ENCODE measurements at places on chromosomes 13 and 19. TPM values are rescaled to one million over a fixed set of nuclear protein-coding genes. Genes with fewer than 3 reads are reported as not detected.

DNA sequence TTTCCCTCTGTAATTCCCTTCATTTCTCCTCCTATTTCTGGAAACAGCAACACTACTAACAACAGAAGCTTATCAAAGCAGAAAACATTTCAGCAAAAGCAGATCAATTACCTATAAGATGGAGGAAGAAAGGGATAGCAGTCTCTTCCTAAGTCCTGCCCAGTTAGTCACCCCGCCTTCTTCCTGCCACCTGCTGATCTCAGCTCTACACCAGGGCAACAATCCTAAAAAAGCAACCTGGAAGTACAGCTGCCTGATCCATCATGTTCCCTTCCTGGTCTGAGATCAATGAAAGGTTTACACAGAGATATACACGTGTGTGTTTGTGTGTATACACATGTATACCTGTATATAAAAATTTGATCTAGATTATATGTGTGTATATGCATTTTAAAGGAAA lies 59.4 kb downstream of the TSC22D1 start:
- no peak for DNase-seq

Gene GMIP
- 7.2 TPM for total RNA-seq

Gene AZU1
- not detected for total RNA-seq

DNA sequence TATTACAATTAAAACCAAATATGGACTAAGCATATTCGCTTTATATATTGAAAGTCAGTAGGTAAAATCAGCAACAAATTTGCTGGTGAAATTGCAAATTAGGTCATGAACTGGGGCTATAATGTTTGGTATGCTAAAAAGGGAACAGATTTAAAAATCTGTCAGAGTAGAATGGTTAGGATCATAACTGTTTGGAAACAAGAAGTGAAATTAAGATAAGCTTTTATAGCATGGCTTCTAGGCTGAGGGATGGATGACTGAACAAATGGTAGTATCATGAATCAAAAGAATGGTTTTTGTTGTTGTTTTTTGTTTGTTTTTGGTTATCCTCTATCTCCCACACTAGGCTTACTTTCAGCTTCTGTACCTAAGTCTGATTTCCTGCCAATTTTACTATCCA lies 1090.4 kb downstream of the PCDH9 start:
- DNase-seq: no peak

Gene CEACAM5
- 374 TPM for total RNA-seq

- no peak for DNase-seq
These were observed 10.4 kb downstream of the CYP2S1 start for GRCh38 chr19:41203371-41203770.

- DNase-seq: no peak
These were observed 68.8 kb downstream of the CHST8 start for GRCh38 chr19:33690378-33691029.

GRCh38 chr19:15432018-15432494 lies 13.3 kb upstream of the AKAP8L start:
- DNase-seq: no peak

- DNase-seq: no peak
These were observed 282.9 kb downstream of the KLF5 start for GRCh38 chr13:73341748-73342147.

GRCh38 chr13:30156826-30157615 lies 150.3 kb downstream of the KATNAL1 start:
- DNase-seq: no peak

- DNase-seq: no peak
These were observed 28.3 kb upstream of the ZNF507 start for GRCh38 chr19:32317086-32317485.

DNA sequence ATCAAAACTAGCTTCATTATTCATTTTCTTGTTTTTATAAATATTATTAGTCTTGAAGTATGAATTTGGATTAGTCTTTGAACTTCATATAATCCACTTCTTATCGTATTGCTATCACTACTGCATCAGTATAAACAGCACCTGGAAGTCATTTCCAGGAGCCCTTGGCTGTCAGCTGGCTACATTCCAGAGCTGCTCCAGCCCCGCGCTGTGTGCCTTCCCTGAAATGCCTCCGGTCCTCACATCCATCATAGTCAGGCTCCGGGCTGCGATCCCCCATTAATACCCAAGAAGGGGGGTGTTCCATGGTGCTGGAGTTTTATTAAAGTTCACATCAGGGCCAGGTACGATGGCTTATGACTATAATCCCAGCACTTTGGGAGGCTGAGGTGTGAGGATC lies 124.3 kb upstream of the GJB6 start:
- DNase-seq: no peak

- DNase-seq: no peak
These were observed 320.2 kb downstream of the TBC1D4 start for GRCh38 chr13:75161804-75162203.

DNA sequence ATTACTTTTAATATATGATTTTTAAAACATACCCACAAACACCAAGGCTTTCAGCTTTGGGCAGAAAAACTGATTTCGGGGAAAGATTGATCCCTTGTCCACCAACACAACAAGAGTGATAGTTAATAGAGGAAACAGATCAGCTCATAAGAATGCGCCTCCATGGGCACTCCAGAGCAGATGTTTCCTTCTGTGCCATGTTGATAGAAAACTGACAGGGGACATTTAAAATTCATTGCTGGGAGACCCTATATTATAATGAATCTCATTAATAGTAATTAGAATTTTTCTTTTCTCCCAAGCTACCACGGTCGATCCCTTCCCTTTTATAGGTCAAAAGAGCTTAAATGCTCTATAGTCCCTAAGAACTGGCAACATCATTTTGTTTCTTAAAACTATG lies 431.2 kb downstream of the IRS2 start:
- DNase-seq: no peak

GRCh38 chr19:29042450-29042849 lies 170.5 kb downstream of the UQCRFS1 start:
- DNase-seq: no peak

- no peak for DNase-seq
These were observed 10.0 kb upstream of the VSTM2B start for GRCh38 chr19:29515706-29516357.

- no peak for DNase-seq
These were observed 144.1 kb downstream of the DPF1 start for GRCh38 chr19:38079926-38080380.

Gene MBD3L2
- total RNA-seq: not detected

- no peak for DNase-seq
These were observed 16.2 kb downstream of the TEX29 start for GRCh38 chr13:111336666-111337065.

- DNase-seq: no peak
These were observed 395.8 kb upstream of the GPC6 start for GRCh38 chr13:92830821-92831220.

DNA sequence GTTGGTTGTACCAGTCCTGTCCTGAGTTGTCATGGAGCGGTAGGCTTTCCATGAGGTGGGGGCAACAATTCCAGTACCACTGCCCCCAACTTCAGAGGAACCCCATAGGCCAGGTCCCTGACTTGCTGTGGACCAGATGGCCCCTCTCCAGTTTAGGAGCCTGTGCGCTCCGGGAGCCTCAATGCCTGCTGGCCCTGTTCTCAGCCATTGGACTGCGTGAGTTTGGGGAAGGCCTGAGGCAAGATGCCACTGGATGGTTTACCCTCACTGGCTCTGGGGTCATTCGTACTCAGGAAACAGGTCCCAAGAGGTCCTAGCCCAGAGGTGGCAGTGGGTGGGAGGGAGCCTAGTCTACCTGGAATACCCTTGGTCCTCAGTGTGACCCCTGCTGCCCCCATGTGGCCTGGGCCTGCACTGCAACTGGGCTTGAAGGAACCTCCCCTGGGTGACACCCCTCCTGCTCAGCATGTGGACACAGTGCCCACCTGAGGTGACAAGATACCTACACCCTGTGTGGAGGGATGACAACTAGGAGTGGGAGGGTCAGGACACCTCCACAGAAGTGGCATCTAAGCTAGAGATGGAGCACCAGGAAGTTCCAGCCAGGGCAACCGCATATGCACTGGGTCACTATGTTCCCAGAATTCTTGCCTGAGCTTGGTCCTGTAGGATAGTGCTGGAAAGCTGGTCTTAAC lies 6.0 kb upstream of the PRR19 start:
- DNase-seq: no peak

DNA sequence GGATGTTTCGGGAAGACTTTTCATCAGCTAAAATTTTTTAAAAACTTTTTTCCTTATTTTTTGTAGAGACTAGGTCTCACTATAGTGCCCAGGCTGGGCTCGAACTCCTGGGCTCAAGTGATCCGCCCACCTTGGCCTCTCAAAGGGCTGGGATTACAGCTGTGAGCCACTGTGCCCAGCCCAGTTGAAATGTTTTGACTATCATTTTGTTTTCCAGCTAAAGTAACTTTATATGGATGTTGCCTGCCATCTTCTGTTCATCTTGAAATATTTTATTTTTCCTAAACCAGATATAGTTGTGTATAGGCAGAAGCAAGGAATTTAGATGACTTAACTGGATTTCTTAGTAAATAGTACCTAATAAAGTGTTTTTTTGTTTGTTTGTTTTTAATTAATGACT lies 7.0 kb downstream of the CAB39L start:
- no peak for DNase-seq

GRCh38 chr13:55090612-55091011 lies 2050.1 kb upstream of the PRR20A start:
- DNase-seq: no peak

DNA sequence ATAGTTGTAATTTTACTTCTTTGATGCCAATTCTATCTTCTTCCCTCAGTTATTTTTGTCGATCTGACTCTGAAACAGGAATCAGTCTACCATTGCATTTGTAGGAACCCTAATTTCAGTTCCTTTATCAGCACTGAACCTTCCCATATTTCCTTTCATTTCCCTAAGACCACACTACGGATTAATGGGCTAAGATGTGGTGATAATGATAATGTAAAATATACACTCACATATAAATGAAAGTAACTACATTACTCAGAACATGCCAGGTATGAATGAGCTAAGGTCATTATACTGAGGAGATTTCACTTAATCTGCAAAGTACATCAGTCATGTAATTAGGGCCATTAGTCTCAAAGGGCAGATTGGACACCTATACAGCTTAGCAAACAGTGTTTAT lies 60.2 kb upstream of the RFC3 start:
- no peak for DNase-seq

GRCh38 chr13:33331962-33332361 lies 46.4 kb upstream of the STARD13 start:
- DNase-seq: no peak

Gene ZNF85
- 2.2 TPM for total RNA-seq

Gene PDE4A
- 7.1 TPM for total RNA-seq

DNA sequence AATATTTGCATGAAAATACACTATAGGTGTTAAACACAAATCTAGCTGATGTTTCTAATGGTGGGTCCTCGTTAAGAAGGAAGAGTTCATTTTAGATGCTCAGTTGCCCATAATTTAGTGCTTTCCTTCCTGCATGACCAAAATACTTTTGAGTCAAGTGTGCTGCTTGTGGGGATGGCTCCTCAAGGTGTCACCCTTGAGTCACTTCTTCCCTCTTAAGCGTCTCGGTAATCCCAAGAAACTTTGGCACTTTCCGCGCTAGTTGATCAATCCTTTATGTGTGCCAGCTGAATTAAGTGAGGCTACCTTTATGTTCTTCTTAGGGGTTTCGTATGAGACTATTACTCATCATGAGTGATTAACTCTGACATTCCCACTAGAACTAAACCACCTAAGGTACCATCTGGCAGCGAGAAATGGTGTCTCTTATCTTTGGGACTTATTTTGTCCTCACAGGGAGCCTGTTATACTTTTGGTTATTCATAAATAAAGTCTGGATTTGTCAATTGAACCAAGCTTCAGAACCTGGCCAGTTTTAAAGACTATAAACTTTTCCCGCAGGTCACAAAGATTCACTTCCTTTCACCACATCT lies 106.8 kb downstream of the NHLRC3 start:
- DNase-seq: no peak

Gene RASAL3
- 5.7 TPM for total RNA-seq

- DNase-seq: no peak
These were observed 7.1 kb downstream of the LIPE start for GRCh38 chr19:42420055-42420544.

GRCh38 chr13:79851318-79851717 lies 370.4 kb downstream of the NDFIP2 start:
- DNase-seq: no peak

DNA sequence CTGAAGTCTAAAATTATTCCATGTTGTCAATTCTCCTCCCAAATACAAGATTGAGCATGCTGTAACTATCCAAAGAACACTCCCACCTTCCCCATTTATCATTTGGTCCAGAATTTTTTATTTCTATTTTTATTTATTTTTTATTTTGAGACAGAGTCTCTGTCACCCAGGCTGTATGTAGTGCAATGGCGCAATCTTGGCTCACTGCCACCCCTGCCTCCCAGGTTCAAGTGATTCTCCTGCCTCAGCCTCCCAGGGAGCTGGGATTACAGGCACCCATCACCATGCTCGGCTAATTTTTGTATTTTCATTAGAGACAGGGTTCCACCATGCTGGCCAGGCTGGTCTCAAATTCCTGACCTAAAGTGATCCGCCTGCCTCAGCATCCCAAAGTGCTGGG lies 306.8 kb downstream of the KLF12 start:
- no peak for DNase-seq

Gene XAB2
- total RNA-seq: 34.1 TPM

- DNase-seq: no peak
These were observed 16.0 kb upstream of the CEBPG start for GRCh38 chr19:33357556-33357955.

DNA sequence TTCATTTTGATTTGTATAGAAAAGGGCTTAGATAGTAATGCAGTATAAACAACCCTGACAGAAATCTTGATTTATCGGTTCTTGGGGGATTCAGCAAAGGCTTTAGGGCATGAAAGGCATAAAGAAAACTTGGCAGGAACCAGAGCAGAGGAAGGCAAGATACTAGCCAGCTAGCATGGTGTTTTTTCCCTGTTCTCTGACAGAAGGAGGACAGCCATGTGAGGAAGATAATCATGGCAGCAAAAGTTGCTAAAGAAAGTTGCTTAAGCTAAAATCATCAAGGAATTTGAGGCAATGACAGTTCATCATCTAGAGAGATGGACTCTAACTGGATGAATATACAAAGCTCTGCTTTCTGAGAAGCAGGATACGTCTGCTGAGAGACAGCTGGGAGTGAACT lies 294.1 kb downstream of the KCNRG start:
- DNase-seq: no peak

GRCh38 chr13:109403012-109403421 lies 383.4 kb downstream of the IRS2 start:
- DNase-seq: no peak

DNA sequence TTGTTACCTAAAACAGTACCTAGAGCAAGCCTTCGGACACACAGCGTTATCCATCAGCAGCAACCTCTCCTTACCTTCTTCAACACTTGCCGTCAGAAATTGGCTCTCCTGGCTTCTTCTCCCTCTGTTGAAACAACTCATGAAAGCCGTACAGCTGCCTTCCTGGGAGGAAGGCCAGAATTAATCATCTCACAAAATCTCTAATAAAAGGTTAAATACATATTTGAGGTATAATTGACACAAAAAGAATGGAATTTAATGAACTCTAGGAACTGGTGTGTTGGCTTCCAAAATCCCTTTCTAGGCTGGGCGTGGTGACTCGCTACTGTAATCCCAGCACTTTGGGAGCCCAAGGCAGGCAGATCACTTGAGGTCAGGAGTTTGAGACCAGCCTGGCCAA lies 37.3 kb upstream of the GTF2F2 start:
- DNase-seq: no peak

Gene ADGRE3
- not detected for total RNA-seq

Gene GRK1
- not detected for total RNA-seq
